ENCODE measurements at places on chromosomes 7 and 10. TPM values are rescaled to one million over a fixed set of nuclear protein-coding genes. Genes with fewer than 3 reads are reported as not detected.

DNA sequence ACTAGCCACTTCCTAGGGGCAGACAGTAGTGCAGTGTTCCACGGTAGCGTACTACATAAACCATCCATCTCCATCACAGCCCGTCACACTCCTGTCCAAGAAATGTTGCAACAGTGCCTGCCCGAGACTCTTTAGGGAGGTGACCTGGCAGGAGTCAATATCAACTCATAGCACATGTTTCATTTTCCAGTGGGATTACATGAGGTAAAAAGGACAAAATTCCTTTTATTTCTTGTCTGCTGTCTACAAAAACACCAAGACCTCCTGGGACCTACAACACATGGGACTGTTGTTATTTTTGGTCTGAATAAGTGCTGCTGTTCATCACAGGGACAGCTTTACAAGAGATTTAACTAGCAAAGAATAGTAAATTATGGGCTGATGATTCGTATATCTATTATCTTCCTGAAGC is 99.9 kb downstream of the MPP7 start:
- DNase-seq, result no peak

DNA sequence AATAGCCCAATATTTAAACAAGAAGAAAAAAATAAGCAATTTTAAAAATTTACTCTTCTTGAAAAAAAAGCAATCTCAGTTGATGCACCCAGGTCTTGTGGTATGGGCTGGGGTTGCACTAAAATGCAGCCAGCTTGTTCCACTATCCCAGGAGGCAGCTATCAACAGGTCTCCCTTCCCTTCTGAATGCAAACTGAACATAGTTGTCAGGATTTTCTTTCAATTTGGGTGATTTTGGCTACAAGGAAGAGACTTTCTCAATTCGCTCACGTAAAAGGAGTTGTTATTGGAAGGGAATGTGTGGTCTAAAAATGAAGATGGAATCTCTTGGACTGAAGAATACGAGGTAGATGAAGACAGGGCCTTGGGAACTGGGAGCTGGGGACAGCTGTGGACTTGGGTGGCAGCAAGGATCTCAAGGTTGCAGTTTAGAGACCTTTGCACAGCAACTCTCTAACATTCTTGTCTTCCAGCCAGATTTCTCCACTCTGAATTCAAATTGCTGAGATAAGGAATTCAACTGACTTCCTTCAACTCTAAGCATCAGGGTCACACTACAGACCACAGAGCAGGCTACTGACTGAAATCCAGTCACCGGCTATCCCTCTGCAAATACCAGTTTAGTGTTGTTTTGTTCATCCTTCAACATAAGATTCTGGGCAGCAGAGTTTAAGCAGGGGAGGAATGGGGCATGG is 3.1 kb upstream of the TMEM26 start:
- no peak for DNase-seq

GRCh38 chr7:4195660-4196059 is 486.4 kb upstream of the FOXK1 start:
- no peak for DNase-seq

DNA sequence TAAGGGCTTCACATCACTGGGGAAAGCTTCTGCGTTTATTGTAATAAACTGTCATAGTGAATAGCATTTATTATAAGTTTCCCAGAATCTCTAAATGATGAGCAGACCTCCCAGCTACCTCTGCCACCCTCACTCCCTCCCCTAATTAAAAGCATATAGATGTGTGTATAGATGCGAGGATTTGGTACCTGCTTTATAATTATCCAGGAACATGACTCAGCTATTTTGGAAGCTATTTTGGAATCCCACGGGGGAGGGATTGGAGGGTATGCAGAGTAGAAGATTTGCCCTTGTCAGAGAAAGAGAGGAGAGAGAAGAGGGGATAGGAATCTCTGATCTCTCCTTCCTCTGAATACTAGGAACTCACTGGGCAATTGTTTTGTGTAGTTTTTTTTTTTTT is 455.3 kb downstream of the ADRA2A start:
- DNase-seq, result no peak

Gene CHRM2
- not detected for polyA plus RNA-seq

Gene MKI67
- 42.2 TPM for polyA plus RNA-seq

- no peak for DNase-seq
Observed at GRCh38 chr10:22324413-22324812, 3.5 kb downstream of the BMI1 start.

Gene CTAGE15
- not detected for polyA plus RNA-seq

DNA sequence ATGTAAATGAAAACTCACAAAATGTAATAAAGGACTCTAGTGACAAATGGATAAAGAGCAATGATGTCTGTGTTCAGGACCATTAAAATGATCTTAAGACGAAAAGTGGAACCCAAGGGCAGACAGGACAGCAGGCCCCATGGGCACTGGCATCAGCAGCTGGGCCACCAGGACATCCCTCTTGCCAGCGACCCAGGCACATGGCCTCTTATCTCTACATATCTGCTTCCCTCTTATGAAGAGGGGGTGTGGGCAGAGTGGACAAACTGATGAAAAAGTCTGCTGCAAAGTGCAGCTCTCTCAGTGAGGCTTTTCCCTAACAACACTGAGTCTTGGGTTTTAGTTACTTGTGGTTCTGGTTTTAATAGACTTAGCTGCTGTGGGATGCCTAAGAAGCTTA is 44.8 kb upstream of the ANKRD1 start:
- DNase-seq, result no peak

GRCh38 chr10:63866747-63867140 is 345.5 kb downstream of the REEP3 start:
- DNase-seq, result no peak

DNA sequence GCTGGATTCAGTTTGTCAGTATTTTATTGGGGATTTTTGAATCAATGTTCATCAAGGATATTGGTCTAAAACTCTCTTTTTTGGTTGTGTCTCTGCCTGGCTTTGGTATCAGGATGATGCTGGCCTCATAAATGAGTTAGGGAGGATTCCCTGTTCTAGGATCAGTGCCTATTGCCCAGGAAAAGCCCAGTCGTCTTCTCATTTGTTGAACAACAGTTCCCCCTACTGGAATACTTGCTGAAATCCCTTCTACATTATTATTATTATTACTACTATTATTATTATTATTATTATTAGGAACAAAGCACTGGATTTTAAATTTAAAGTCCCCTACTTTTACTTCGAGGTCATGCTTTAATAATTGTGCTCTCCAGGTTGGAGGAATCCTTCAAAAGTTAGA is 528.9 kb downstream of the MAGI2 start:
- DNase-seq, result no peak

Gene MLXIPL
- 1.8 TPM for polyA plus RNA-seq

- DNase-seq, result no peak
Observed at GRCh38 chr7:42961170-42961569, 29.0 kb downstream of the MRPL32 start.

Gene CYP2C19
- not detected for polyA plus RNA-seq

- DNase-seq, result no peak
Observed at GRCh38 chr10:95031656-95032055, 37.6 kb downstream of the CYP2C8 start.

- DNase-seq, result no peak
Observed at GRCh38 chr10:48939790-48940325, at the start of gene LRRC18. Gene LRRC18, minus strand, starts transcription at chr10:48939840. Its CDS starts 25,685 bp downstream, at chr10:48914155.

Gene TLX1
- polyA plus RNA-seq, result not detected

- no peak for DNase-seq
Observed at GRCh38 chr7:122136078-122136477, 8.0 kb downstream of the AASS start.

Gene NEUROD6
- not detected for polyA plus RNA-seq

DNA sequence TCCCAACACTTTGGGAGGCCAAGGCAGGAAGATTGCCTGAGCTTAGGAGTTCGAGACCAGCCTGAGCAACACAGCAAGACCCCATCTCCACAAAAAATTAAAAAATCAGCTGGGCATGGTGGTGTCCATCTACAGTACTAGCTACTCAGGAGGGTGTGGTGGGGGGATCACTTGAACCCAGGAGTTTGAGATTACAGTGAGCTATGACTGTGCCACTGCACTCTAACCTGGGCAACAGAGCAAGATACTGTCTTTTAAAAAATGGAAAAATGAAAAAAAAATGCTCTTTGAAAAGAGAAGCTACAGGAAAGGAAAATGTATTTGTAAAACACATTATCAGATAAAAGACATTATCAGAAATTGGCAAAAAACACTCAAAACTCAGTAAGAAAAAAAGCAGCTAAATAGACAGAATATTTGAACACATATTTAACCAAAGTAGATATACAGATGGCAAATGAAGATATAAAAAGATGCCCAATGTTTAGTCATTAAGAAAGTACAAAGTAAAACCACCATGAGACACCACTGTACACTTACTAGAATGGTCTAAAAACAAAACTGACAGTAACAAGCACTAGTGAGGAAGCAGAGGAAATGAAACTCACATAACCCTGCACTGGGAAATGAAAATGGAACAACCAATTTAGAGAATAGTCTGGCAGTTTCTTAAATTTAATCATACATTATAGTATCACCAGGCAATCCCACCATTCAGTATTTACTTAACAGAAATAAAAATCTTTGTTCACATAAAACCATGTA is 40.5 kb downstream of the NRBF2 start:
- no peak for DNase-seq

Gene MMD2
- not detected for polyA plus RNA-seq

- no peak for DNase-seq
Observed at GRCh38 chr10:15228426-15228825, 59.9 kb upstream of the NMT2 start.

Gene NCF1
- polyA plus RNA-seq, result not detected

Gene FRMD4A
- 2.5 TPM for polyA plus RNA-seq

- no peak for DNase-seq
Observed at GRCh38 chr7:91918356-91918755, 22.3 kb upstream of the AKAP9 start.
